Caki2 (cell line): ENCODE measurements at places on chromosomes 5 and 9. TPM values are rescaled to one million over a fixed set of nuclear protein-coding genes. Genes with fewer than 3 reads are reported as not detected.

Gene TPPP
- 0.34 TPM in 1 of 2 replicates, not detected in the other for total RNA-seq

Gene BNC2
- total RNA-seq = 0.12 and 1.3 TPM in 2 replicates

Gene GAPVD1
- total RNA-seq = 11.2 and 32.6 TPM in 2 replicates

Gene DDX4
- total RNA-seq = not detected in 2 replicates

Gene KLHL3
- total RNA-seq = not detected in 2 replicates

Gene TRIP13
- total RNA-seq = 32.6 and 60.2 TPM in 2 replicates

Gene NEUROG1
- total RNA-seq = not detected in 2 replicates

GRCh38 chr9:134732392-134733110 lies 90.9 kb downstream of the COL5A1 start:
- no peak for DNase-seq

DNA sequence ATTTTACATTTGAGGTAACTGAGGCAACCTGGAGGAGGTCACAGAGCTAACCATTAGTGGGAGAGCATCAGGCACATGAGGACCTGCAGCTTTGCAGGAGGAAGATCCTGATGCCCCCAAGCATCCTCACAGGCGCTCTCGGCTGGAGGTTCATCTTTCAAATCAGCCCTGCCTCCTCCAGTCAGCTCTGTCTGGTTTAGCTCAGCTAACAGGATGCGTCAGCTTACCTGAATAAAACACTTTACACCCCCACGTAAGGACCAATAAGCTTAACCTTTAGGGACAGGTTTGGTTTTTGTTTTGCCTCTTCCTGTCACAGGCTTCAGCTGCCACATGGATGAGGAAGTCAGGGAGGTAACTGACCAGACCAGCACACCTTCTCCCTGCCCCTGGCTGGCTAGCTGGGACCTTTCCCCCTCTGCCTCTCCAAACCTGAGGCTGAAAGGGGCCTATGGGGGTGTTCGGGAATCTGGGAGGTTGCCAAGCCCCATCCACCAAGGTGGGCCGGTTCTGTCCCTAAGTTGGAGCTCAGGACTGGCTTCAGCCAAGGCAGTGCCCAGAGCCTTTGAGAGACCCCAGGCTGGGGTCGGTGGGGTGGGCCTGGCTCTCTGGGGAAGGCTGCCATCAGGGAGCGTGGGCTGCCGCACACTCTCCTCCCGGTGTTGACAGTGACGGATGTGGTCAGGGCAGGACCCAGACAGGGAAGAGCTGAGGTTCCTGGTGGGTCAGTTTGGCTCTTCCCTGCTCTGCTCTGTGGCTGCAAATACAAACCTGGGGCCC lies 20.0 kb upstream of the FCN1 start:
- DNase-seq = no peak

GRCh38 chr9:15697446-15697851 lies 144.6 kb downstream of the CCDC171 start:
- peak; percentile 61 for DNase-seq

- DNase-seq = peak; percentile 96
These were observed 14.2 kb upstream of the RALGDS start for GRCh38 chr9:133135146-133135745.

DNA sequence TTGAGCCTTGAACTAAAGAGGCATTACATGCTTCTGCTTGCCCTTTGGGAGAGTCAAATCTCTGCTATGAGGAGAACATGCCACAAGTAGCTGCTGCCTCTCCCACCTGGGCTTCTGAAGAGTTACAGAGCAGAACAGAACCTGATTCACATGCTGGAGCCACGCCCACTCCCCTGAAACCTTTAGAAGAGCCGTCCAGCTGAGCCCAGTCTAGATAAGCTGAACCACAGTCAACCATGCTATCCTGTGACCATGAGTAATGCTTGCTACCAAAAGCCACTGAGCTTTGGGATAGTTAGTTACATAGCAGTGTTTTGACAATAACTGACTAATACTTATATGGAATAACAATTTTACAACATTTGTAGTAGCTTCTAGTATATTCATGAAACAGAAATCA lies 111.0 kb upstream of the VCAN start:
- no peak for DNase-seq

- DNase-seq = no peak
These were observed 134.8 kb downstream of the FBXO4 start for GRCh38 chr5:42059778-42060464.

DNA sequence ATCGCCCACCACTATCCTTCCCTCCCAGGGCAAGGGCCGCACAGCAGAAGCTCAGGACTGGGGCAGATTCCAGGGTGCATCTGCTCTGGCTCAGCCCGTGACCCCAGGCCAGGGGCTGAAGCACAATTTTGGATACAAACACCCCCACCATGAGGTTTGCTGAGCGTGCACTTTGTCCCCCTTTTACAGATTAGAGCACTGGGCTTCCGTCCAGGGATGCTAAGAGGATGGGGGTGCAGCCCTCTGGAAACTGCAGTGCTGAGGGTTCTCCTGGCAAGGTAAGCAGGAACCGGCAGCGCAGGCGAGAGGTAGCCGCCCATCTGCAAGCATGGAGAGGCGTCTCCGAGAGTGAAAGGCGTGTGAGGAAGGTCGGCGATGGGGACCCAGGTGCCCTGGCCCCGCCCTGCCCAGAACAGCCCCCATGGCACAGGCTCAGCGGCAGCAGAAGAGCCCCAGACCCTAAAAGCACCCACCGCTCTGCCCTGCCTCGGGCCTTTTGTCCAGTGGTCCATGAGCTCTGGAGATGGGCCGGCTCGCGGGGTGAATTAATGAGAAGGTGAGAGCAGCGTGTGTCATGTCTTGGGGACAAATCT lies 54.5 kb upstream of the OLFM1 start:
- no peak for DNase-seq

- DNase-seq = no peak
These were observed 199.4 kb downstream of the ESM1 start for GRCh38 chr5:54785729-54786591.

DNA sequence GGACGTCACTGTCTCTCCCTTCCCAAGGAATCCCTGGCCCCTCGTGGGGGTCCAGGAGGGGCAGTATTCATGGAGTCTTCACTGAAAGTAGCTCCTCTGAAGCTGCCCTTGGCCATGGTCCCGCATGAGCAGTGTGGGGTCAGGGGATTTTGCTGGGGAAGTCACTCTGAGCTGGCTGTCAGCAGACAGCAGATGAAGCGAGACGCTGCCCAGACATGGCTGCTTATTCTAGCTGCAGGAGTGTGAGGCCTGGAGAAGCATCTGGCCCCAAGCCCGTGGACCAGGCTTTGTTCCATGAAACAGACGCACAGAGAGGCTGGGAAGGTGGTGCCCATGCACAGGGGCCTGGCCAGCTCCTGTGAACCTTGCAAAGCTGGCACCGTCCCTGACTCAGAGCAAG lies 21.5 kb upstream of the ASS1 start:
- no peak for DNase-seq

DNA sequence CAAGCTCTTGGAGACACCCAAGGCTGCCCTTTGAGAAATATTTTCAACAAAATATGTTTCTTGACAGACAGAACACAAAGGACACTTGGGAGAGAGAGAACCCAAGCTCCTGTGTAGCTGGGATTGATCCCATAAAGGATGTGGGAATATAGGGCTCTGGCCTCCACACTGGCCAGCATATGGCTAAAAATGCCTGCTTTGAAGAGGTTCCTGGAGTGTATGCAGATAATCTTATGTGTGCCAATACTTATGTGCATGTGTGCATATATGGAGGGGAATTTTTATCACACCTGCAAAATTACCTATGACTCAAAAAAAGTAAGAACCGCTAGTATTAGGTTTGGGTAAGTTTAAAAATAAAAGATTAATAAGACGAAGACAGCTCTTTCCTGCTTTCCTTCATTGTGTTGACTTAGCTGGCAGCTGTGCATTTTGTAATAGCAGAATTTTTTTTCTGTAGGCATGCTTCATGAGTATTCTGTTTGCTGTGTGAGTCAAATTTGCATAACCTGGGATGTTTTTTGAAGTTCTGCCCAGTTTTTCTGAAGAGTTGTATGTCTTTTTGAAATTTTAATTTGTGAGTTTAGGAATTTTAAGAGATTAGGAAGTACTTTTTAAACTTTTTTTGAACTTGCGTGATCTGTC lies 42.6 kb downstream of the HACD4 start:
- no peak for DNase-seq

DNA sequence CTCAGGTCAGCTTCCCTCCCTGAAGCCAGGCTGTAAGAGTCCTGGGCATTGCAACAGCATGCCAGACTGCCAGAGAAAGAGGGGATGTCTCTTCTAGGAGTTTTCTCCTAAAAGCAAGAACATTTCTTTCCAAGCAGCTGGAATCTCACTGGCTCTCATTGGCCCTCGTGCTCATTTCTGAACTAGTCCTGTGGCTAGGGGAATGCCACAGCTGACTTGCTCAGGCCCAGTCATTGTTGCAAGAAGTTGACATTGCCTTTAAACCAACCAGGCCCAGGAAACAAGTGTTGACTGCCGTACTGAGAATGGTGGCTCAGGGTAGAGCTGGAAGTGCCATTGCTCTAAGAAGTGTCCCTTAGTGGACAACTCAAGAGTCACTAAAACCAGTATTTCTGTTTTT lies 15.0 kb upstream of the CEP120 start:
- no peak for DNase-seq

DNA sequence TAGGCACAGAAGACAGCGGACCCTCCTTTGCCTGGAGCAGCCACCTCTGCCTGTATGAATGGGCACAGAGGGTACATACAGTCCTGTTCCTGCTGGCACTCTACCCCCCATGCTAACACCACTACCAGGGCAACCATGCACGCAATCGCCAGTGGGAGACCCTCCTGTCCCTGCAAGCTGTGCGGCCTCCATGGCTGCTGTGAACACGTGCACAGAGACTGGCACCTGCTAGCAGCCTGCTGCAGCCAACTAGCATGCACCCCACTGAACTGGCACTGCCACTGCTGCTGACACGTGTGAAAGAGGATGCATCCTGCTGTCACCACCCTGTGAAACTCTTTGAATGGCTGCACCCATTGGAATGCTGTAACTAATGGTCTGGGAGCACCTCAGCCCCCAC lies 885.2 kb upstream of the ARRDC3 start:
- DNase-seq = no peak

- no peak for DNase-seq
These were observed 140.8 kb downstream of the COL23A1 start for GRCh38 chr5:178449163-178450070.

DNA sequence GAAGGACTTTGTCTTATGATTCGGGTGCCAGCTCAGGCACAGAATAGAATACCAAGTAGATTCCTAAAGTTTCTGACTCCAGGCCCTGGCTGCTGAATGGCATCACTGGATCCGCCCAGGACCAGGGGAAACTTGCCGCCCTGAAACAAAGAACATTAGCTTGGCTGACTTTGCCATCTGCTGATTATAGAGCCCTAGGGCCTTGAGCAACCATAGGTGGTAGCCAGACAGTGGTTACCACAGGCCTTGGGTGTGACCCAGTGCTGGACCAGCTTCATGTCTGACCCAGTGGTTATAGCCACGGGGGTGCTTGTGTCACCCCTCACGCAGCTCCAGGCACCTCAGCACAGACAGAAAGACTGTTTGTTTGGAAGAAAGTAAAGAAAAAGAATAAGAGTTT lies 62.7 kb downstream of the SSBP2 start:
- no peak for DNase-seq

GRCh38 chr5:54673523-54674225 lies 156.1 kb downstream of the SNX18 start:
- no peak for DNase-seq

- DNase-seq = no peak
These were observed 1587.6 kb upstream of the C9orf72 start for GRCh38 chr9:29160763-29161353.

GRCh38 chr9:32581512-32582143 lies 8.7 kb upstream of the NDUFB6 start:
- DNase-seq = no peak

DNA sequence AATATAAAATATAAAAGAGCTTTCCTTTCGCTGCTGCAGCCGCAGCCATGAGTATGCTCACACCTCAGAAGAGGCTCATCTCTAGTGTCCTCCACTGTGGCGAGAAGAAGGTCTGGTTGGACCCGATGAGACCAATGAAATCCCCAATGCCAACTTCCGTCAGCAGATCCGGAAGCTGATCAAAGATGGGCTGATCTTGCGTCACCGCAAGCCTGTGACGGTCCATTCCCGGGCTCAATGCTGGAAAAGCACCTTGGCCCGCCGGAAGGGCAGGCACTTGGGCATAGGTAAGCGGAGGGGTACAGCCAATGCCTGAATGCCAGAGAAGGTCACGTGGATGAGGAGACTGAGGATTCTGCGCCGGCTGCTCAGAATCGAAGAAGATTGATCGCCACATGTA lies 12.6 kb upstream of the PRDM12 start:
- no peak for DNase-seq

DNA sequence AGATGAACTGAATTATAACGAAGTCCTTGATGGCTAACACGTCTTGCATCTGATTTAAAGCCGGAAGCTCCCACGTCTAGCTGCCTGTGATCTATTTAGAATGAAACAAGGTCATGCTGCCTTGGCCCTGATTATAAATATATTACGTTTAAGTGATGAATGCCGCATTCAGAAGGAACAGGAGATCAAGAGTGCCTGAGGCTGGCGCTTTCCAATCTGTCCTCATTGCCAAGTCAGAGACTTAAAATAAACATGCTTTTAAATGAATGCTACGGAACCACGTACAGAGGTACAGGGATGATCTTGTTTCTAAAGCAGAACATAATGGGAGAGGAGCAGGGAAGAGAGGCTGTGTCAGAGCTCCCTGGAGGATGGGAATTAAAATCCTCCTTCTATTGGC lies 292.8 kb downstream of the TLE1 start:
- no peak for DNase-seq

DNA sequence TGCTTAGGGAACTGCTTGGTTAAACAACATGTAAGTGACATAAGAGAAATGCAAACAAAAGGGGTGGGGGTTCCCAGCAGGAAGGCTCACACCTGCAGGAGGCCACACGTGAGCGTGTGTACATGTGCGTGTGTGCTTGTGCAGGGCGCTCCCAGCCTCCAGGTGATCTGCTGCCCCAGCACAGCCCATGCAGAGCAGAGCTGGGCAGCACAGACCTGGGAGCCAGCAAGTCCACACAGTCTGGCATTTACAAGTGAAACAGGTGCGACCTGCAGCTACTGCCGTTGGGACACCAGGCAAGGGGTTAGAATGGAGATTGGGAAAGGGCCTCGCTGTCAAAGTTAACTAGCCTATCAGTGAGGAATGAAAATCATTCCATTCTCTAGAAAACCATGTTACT lies 41.8 kb downstream of the GRAMD2B start:
- no peak for DNase-seq

- DNase-seq = no peak
These were observed 59.0 kb downstream of the AOPEP start for GRCh38 chr9:94785215-94786169.

- peak; percentile 41 for DNase-seq
These were observed 30.7 kb downstream of the IFNW1 start for GRCh38 chr9:21110708-21111576.

DNA sequence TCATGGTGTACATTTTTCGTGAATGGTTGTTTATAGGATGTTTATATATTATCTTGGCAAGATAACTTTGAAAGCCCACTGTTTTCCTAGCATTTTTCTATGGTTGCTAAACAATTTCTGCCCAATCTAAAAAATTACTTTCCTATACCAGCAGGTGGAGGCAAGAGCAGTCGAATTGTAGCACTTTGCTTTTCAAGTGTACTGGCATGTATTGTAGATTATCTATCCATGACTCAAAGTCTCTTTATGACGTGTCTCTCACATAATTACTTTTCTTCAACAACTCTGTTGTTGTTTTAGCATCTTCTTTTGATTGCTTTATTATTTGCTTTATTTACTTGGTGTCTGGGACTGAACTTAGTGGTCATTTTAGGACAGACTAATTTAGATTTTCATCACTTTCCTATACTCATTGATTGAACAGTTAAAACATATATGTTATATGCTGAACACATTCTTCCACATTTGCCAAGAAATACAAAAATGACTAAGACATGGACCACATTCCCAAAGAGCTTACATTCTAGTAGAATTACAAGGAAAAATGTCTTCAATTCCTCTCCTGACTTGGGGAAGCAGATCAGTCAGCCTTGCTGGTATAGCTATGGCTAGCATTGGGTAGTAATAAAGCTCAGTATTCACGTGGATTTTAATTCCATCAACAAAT lies 20.7 kb downstream of the NLN start:
- peak; percentile 49 for DNase-seq
